Left cardiac atrium (tissue), 4 donors: ENCODE measurements at places on chromosomes 4 and X. TPM values are rescaled to one million over a fixed set of nuclear protein-coding genes. Genes with fewer than 3 reads are reported as not detected.

DNA sequence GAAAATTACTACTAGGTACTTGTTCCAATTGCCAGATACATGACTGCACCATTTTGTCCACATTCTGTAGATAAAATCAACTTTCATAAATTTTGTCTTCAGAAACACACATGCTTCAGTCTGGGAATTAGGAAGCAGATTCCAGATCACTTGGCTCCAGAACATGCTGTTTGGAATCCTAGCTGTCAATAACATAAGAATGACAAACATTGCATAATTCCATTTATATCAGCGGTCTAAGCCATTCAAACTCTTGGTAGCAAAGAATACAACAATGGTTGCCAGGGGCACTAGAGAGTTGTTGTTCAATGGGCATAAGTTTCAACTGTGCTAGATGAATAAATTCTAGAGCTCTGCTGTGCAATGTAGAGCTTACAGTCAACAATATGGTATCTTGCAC lies 1112.1 kb upstream of the AGA start:
- no peak for DNase-seq

DNA sequence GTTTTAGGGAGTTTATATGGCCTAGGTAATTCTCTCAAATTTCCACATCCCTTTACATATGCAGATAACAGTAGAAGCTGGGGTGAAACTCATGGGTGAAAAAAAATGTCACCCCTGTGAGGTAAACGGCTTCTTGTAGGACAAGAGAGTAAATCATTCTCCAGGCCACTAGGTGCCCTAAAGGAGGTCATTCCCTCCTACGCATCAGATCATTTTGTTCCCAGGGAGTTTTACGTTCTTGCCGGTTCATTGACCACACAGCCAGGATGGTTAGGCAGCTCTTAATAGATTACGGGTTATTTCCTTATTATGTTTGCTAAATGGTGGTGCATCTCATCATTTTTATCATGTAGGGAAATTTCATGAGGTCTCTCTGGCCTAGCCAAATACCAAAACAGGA lies 225.8 kb upstream of the NOCT start:
- no peak for DNase-seq

- no peak for DNase-seq
Measured at GRCh38 chr4:13601048-13601447, 26.5 kb downstream of the BOD1L1 start.

GRCh38 chr4:6848717-6849305 lies 60.8 kb upstream of the TBC1D14 start:
- DNase-seq: no peak

GRCh38 chrX:24426921-24427746 lies 38.0 kb upstream of the PDK3 start:
- no peak for DNase-seq

DNA sequence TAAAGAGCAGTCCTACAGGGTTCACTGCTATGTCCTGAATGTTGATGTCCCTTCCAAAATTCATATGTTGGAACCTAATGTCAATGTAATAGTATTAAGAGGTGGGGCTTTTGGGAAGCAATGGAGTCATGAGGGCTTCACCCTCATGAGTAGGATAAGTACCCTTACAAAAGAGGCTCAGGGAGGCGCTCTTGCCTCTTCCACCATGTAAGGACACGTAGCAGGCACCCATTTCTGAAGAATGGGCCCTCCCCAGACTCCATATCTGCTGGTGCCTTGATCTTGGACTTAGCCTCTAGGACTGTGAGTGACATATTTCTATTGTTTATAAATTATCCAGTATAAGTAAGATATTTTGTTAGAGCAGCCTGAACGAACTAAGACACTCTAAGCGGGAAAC lies 15.8 kb downstream of the MED28 start:
- no peak for DNase-seq

DNA sequence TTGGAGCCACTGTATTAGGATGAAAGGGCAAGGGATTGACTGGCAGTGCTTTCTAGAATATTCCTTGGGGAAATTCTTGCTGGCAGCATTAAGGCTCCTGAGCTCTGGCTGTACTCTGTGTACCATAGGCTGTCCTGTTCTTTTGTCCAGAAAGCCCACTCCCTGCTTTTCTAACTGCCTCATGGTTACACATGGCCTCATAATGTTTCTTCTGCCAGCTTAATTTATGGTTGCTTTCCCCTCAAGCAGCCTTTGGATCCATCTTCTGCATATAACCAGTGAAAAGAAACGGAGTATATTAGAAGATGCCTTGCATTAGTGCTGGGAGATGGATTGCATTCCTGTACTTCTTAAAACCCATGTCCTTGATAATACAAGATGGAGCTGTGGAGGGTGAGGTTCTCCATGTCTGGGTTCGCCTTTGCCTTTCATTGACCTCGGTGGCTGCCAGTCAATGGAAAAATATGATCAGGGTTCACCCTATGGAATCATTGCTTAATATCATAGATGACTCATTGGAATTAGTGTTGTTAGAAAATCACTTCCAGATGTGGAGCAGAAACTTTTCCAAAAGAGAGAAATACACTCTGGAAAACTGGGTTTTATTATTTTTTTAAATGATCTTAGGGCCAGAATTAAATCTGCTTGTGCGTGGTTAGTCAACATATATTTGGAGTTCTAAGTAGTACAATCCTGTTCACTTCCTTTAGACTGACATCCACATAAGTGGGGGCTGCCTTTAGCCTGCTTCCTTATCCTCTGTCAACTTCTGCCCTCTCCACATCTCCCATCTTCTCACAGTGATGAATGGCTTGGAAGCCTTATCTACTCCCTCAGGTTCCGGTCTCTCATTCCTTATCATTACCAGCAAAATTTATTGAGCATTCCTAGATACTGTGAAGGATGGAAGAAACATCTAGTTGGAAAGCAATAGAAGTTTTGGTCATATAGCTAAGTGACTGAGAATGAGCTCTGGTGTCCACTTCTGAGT lies 24.9 kb downstream of the DOCK11 start:
- no peak for DNase-seq

DNA sequence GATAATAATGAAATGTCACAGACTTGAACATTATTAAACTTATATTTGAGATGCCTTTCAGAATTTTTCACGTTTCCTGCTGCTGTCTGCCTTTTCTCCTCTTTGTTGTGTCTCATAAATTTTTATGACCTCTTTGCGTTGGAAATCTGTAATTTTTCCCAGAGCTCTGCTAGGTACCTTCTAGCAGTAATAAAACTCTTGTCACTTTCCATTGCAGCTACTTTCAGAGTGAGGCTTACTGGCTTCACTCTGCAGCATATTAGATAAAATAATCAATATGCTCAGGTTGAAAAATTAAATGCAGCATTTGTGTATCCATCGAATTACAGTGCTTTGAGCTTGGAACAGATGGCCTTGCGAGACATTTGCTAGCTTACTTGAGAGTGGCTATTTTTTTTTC lies 689.0 kb downstream of the GRID2 start:
- no peak for DNase-seq

DNA sequence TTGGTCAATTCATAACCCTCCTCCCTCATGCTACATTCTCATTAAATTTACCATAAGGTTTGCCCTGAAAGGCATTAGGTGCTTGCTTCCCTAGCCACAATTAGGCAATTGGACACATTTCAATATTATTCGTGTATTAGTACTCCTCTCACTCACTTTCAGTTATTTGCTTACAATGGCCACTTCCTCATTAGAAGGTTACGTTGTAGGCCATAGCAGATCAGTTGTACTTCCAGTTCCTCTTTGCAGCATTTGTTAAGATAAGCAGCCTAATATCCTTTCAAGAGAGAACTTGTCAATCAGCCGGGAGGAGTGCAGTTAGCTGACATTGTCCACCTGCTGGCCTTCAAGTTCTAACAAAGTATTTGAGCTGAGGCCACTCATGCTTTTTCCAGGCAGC lies 1017.2 kb downstream of the PCDH7 start:
- no peak for DNase-seq

DNA sequence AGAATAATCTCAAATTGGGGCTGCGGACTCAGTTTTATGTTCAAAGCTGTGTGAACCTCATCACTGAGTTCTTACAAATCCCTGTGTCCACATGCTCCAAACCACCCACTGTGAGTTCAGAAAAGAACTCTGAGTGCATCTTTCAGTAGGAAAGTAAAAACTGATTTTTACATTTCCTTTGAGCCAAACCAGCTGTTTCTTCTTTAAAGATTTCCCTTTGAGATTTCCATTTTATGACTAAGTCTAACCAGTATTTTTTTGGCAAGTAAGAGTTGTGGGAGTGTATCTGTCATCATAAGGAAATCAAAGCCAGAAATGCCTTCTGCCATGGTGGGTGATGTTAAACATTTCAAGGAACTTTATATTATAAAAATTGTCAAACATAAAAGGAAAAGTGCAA lies 100.0 kb downstream of the TET2 start:
- DNase-seq: no peak

DNA sequence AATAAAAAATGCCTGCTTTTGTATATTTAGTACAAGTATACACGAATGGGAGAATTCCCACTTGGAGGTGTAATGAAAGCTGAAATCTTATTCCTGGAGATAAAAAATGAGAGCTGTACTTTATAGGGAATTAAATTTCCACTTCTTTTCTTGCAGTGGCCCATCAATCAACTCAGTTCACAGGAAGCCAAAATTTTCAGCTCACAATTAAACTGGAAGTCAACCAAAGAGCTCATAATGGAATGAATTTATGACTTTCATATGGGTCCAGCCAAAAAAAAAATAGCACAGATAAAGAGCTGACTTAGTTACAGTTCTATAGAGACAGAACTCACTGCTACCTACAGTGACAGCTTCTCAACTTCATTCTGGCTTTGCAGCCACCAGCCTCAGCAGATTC lies 115.2 kb upstream of the TBC1D9 start:
- no peak for DNase-seq

DNA sequence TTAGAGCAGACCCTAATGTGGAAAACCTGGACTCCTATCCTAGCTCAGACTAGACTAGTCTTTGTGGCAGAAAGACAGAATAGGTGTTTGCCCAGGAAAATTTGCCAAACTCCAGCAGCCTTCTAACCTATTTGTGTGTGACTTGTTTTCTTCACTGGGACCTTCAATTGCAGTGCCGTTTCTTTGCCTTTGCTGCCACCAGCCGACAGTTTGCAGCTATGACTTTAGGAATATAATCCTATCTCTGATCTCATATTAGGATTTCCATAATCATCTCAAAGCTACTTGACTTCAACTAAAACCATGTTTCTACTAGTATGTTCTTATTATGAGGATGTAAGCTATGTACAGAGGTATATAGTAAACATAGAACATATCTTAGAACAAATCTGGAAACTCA lies 60.2 kb upstream of the PGAM4 start:
- no peak for DNase-seq

DNA sequence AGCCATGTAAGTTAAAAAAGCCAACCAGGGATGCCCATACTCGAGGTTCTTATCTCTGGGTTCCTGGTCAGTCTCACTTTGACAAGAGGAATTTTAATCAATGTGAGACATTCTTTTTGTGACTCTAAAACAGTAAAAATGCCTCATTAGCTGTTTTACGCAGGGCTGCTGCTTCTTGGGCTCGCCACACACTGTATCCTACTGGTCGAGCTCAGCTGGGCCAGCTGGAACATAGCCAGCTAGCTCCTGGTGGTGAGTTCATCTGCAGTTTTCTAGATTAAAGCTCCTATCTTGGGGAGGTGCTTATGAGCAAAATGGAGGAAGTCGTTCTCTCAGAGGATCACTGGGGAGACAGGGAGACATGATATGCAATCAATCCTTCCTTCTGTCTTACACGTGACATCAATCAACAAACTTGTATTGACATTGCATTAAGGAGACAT lies 55.9 kb upstream of the LEF1 start:
- peak; percentile 35 for DNase-seq

DNA sequence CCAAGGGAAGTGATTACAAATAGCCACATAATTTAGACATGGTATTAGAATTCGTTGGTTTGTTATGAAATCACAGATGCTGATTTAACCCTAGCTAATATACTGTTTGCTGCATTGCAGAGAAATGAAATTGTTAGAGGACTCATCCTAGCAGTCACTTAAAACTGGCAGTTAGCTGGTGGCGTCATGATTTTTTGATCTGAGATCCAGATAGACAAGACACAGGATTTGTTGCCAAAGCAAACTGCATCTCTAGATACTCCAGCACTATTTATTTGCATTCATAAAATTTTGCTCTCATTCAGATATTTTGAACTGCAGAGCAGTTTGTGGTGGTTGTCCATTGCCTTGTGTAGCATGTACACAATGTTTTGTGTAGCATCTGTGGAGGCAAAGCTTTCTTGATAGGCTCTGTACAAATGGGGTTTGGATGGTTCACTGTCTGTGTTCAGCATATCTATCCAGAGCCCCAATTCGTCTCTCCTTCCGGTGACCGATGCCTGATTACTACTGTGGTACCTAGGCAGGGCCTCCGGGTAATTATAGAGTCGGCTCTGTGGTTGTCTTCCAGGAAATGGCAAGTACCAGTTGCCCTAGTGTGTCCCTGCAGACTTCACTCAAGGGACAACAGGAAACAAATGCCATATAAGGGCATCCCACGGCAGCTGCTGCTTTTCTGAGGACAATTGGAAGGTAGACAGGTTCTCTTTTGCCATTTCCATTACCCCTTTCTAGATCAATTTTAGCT lies 30.1 kb upstream of the SPARCL1 start:
- DNase-seq: no peak

GRCh38 chr4:89056953-89057398 lies at the start of gene FAM13A:
Gene FAM13A (minus strand): TSS chr4:89057185. CDS start chr4:89056964, 221 bp downstream.
- DNase-seq: peak; percentile 84

DNA sequence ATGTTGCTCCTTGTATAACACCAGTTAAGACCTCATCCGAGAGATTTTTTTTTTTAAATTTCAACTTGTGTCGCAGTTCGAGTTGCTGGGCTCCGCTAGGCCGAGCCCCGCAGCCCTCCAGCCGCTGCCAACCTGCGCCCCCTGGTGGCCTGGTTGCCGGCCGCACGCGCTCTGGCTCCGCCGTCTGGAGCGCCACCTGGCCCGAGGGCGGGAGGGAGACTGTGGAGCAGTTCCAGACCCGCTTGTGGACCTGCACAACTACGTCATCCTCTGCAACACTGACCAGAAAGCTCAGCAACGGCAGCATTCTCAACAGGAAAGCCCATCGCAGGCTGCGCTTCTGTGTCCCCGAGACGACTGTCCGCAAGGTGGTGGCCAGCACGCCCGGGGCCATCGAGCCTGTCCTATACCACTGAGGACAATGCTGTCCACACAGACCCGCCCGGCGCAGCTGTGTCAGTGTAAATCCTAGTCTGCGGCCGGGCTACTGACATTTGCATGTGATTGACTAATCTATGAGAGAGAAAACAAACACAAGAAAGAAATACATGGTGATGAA lies 39.1 kb downstream of the ARL9 start:
- DNase-seq: peak; percentile 85

GRCh38 chr4:146342600-146343192 lies 128.4 kb downstream of the REELD1 start:
- DNase-seq: no peak

GRCh38 chr4:41512596-41512995 lies 25.4 kb upstream of the LIMCH1 start:
- DNase-seq: no peak

CHM gene
- 13.8 TPM for total RNA-seq

PABPC1L2A gene
- not detected for total RNA-seq

PIR gene
- 14.8 TPM for total RNA-seq

ERAS gene
- not detected for total RNA-seq

GLRA3 gene
- not detected for total RNA-seq

DRP2 gene
- 0.12 TPM for total RNA-seq

RTL9 gene
- total RNA-seq: 0.15 TPM
